Iris pigment epithelial cell (primary cell): ENCODE measurements at places on chromosomes 16 and 17.
A peak's percentile ranks its signal among the peaks of the same experiment; 100 is the strongest.

DNA sequence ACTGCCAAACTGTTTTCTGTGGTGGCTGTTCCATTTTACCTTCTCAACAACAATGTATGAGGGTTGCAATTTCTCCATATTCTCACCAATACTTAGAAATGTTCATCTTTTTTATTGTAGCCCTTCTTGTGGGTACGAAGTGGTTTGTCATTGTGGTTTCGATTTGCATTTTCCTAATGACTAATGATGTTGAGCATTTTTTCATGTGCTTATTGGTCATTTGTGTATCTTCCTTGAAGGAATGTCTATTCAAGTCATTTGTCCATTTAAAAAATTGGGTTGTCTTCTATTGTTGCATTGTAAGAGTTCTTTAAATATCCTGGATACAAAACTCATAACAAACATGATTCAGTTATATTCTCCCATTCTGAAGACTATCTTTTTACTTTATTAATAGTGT is 47.5 kb upstream of the CCL2 start:
- peak; percentile 24 for DNase-seq

DNA sequence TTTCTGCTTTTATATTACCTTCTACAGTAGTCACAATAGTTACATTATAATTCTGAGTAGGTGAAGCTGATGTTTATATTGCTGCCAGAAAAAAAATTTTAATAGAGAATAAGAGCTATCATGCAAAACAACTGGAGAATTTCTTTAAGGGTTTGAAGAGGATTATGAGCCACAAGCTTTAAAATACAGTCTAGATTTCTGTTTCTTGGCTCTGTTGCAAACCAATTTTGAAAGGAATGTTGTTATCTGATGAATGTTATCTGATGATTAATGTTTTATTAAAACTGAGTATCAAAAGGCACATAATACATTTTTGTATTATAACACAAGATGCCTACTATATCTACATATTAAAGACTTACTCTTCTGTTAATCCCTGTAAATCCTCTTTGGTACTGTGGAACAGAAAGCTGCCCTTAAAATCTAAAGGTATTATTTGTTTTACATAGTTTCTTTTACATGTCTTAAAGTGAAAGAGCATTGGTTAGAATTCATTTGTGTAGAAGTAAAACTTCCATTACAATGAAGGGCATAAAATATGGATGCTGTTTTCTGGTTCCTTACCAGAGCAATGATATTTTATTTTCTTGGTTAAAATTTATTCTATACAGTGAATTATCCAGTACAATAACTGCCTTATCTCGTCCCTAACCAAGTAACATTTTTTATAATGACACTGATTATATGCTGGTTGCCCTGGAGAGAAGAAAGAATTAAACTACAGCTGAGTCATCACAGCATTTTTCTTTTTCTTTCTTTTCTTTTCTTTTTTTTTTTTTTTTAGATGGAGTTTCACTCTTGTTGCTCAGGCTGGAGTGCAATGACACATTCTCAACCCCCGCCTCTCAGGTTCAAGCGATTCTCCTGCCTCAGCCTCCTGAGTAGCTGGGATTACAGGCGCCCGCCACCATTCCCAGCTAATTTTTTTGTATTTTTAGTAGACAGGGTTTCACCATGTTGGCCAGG is 205.7 kb downstream of the TANC2 start:
- peak; percentile 62 for DNase-seq

DNA sequence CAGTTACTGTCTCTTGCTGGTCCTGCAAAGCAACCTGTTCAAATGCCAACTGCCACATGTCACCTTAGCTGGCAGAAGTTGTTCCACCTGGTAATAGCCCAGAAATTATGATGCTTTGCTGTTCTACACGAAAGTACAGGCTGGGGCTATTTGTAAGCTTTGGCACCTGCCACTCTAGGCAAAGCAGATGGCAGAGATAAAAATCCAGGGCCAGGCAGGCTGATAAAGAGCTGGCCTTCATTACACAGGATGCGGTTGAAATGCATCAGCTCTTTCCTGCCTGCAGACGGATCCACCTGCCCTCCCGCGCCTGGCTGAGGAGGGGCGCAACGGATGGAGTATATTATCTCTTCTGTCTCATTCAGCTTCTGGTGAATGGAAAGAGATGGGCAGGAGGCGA is 29.3 kb upstream of the KDM8 start:
- DNase-seq, result no peak

GRCh38 chr17:12257176-12257575 is 236.5 kb downstream of the MAP2K4 start:
- no peak for DNase-seq

GRCh38 chr16:558298-559020 is 1.7 kb upstream of the PRR35 start:
- no peak for DNase-seq

GRCh38 chr16:48381201-48381600 is 4.0 kb downstream of the SIAH1 start:
- peak; percentile 79 for DNase-seq

DNA sequence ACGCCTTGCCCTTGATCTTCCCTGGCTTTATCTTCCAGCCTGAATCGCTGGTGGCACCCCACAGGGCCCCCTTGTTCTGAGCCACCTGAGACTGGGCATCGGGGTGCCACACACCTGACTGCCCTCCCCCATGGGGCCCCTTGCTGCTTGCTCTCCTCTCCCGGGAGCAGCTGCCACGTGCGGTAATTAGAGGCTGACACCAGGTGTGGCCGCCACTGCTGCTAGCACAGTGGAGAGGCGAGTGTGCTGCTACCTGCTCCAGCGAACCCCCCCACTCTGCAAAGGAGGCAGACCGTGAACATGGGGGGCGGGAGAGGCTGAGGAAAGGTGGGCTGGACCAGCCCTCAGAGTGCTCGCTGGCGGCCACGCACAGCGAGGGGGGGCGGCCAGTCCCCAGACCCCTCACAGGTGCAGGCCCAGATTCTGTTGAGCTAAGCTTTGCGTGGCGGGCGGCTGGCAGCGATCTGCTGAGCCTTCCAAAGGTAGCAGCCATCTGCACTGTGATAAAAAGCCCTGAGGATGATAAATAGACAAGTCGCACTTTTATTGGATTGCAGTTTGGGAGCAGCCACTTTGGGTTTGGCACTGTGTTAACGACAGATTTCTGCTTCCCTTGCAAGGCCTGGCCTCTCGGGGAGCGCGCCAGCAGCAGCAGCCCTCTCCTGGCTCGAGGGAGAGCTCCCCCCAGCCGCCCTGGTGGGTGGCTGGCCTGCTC is 167.9 kb upstream of the GSE1 start:
- no peak for DNase-seq

DNA sequence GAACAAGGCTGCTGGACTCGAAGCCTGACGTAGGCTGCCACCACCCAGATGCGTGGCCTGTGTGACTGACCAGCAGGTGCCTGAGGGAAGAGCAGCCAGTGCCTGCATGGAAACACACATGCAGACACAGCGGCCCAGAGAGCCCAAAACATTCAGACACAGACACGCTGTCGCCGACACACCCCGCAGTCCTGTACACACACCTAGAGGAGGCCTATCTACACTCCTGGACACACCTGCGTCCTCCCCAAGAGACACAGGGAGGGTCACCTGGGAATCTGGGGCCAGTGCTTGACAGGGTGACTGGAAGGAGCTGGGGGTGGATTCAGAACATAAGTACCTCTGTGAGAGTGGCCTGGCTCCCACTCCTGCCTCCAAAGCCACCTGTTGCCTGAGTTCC is 6.1 kb upstream of the TSPOAP1 start:
- DNase-seq, result no peak

DNA sequence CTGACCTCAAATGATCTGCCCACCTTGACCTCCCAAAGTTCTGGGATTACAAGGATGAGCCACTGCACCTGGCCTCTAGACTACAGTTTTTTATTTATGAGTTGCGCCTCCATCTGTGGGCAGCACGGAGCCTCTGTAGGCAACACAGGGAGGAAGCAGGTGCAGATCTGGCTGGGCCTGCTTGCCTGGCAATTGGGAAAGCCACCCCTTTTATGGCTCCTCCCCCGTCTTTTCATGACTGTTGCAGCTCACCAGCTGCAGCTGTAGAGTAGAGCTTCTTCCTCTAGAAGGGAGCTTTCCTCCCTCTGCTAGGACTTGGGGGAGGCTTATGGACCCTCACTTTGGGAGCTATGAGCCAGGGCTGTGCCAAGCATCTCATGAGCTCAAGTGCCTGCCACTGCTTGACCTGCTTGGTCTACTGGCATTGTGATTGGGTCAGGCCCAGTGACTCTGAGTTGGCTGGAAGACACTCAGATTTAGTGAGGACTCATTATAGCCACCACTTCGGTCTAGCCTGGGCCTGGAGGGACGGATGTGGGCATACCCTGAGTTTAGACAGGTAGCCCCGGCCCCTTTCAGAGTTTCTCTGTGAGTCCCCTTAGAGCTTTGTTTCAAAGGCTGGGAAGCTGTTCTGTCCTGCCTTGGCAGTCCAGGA is 6.9 kb upstream of the SLC7A6 start:
- no peak for DNase-seq

GRCh38 chr17:59763861-59764260 is 56.4 kb downstream of the VMP1 start:
- peak; percentile 95 for DNase-seq

DNA sequence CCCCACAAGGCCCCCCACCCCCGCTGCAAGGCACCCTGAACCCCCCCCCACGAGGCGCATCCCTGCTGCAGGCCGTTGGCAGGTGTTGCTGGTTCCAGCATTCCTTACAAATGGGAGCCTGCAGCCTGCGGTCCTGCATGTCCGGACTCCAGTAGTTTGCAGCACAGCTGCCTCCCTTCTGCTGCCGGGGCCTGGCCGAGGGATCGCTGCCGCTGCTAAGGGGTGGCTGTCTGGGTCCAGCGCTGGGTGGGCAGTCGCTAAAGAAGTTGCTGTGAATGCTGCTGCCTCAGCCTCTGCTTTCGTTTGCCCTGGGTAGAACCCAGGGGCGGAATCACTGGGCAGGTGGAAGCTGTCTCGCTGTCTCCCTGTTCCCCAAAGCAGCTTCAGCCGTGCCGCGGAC is 11.8 kb downstream of the UTS2R start:
- no peak for DNase-seq

GRCh38 chr16:18833707-18834505 is 32.6 kb upstream of the ARL6IP1 start:
- DNase-seq, result no peak

- DNase-seq, result no peak
Observed at GRCh38 chr17:41354536-41354935, 3.9 kb upstream of the KRT33A start.

DNA sequence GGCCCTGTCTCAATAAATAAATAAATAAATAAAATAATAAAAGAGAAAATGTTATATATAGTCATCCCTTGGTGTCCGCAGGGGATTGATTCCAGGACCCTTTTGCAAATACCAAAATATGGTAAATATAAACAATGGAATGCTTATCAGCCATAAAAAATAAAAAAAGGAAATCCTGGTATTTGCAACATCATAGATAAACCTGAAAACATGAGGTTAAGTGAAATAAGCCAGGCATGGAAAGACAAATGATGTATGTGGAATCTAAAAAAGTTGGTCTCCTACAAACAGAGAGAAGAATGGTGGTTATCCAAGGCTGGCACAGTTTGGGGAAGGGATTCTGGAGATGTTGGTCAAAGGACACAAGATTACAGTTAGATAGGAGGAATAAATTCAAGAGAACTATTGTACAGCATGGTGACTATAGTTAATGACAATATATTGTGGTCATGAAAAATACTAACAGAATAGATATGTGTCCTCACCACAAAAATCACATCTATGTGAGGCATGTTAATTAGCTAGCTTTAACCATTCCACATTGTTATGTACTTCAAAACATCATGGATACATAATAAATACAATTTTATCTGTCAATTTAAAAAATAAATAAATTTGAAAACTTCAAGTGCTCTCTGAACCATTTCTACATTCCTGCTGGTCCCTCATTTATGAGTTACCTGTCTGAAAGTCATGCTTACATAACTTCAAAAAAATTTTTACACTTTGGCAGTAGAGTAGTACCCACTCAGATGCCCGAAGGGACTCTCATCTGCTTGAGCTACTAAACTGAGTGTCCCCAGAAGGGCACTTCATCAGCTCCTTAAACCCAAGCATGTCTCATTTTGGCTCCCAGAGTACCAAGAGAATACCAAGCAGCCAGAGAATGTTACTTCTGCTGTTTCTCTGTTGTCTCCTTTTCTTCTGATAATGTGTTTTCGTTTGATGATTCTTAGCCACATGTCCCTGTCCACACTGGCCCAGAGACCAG is 26.6 kb downstream of the N4BP1 start:
- DNase-seq, result no peak

GRCh38 chr17:72427761-72428109 is 306.9 kb downstream of the SOX9 start:
- DNase-seq, result no peak

DNA sequence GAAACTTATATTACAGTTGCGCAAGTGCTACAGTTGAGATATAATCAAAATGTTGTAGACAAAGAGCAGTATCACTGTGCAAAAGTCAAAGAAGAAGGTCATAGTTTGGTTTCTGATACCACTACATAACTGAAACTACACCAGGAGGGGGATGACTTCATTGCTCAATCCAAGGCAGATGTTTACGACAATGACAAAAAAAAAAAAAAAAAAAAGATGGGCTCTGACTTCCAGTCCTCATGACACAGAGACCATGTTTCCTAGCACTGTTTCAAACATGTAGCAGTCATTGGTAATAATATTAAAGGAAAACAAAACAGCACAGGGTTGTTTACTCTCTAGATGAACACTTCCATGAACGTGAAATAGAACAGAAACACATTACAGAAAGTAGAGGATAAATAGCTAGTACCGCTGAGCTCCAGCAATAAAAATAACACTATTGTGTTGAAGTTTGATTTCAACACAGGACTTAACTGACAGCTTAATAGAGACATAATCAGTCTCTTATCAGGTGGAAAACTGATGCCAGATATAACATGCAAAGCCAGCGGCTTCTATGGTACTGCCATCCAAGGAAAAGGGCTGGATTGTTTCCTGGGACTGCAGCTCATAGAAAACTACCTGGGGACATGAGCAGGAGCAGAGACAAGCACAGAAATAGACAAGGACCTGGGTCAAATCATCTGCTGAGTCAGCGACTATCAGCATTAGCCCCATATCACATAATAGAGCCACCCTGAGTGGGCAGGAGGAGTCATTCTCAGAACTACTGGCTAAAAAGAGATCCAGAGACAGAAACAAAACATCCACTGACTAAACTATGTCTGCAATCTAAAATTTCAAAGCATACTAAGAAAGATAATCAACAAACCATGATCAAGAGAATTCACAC is 463.6 kb upstream of the SOX9 start:
- no peak for DNase-seq

- DNase-seq, result no peak
Observed at GRCh38 chr16:24694931-24695330, 34.5 kb upstream of the TNRC6A start.

- no peak for DNase-seq
Observed at GRCh38 chr16:68411086-68411485, 37.2 kb downstream of the SMPD3 start.

DNA sequence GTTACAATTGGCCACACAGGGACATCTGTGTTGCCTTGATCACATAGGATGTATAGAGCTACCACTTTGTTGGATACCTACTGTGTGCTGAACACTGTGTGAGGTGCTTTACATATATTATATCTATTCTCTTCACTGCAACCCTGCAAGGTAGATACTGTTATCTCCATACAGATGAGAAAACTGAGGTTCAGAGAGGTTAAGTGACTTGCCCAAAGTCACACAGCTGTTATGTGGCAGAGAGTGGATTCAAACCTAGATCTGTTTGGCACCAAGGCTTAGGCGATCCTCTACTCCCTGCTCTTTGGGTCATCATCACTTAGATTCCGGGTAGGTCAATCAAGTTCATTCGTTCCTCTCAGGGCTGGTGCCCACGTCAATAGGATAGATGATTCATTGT is 260.5 kb upstream of the IRX3 start:
- DNase-seq, result no peak

- no peak for DNase-seq
Observed at GRCh38 chr17:36147601-36148000, 28.8 kb downstream of the TBC1D3B start.

- peak; percentile 96 for DNase-seq
Observed at GRCh38 chr17:55426851-55427586, 5.4 kb upstream of the MMD start.
